ENCODE measurements at places on chromosomes 13 and 19. TPM values are rescaled to one million over a fixed set of nuclear protein-coding genes. Genes with fewer than 3 reads are reported as not detected.

Gene FCAR
- not detected for total RNA-seq

Gene ZNF846
- 1.5 TPM for total RNA-seq

Gene ATP8B3
- total RNA-seq, result 3.6 TPM

Gene NPAS1
- 7.0 TPM for total RNA-seq

Gene ZNF497
- total RNA-seq, result 0.95 TPM

Gene PABPC3
- total RNA-seq, result 0.11 TPM

Gene SRRM5
- 0.80 TPM for total RNA-seq

Gene CYP2A6
- total RNA-seq, result not detected

Gene PEAK3
- total RNA-seq, result 0.05 TPM

Gene ACP7
- 0.06 TPM for total RNA-seq

Gene COX7A1
- total RNA-seq, result not detected

Gene NKPD1
- total RNA-seq, result 0.26 TPM

Gene ZNF836
- 0.58 TPM for total RNA-seq

Gene EGLN2
- 84.4 TPM for total RNA-seq

Gene PPM1N
- 9.3 TPM for total RNA-seq

Gene KLF16
- total RNA-seq, result 24.8 TPM

Gene ZNF578
- total RNA-seq, result not detected

Gene CFD
- 22.1 TPM for total RNA-seq

Gene CGB8
- 1.9 TPM for total RNA-seq

Gene RAB3A
- total RNA-seq, result 0.56 TPM

Gene ZNF492
- not detected for total RNA-seq

Gene AMH
- total RNA-seq, result 16.0 TPM

Gene GNA15
- not detected for total RNA-seq

Gene DOCK6
- total RNA-seq, result 8.0 TPM

Gene ZNF69
- total RNA-seq, result not detected

Gene ARL11
- not detected for total RNA-seq
